ENCODE measurements at places on chromosomes 2 and 18. TPM values are rescaled to one million over a fixed set of nuclear protein-coding genes. Genes with fewer than 3 reads are reported as not detected.

Gene CABLES1
- total RNA-seq: 43.8 TPM

Gene ZNF804A
- total RNA-seq: not detected

Gene CD207
- not detected for total RNA-seq

Gene AMER3
- total RNA-seq: 0.08 TPM

Gene HAAO
- 6.8 TPM for total RNA-seq

Gene HTR2B
- 16.8 TPM for total RNA-seq

Gene NLRC4
- total RNA-seq: 0.33 TPM

Gene CDH7
- not detected for total RNA-seq

DNA sequence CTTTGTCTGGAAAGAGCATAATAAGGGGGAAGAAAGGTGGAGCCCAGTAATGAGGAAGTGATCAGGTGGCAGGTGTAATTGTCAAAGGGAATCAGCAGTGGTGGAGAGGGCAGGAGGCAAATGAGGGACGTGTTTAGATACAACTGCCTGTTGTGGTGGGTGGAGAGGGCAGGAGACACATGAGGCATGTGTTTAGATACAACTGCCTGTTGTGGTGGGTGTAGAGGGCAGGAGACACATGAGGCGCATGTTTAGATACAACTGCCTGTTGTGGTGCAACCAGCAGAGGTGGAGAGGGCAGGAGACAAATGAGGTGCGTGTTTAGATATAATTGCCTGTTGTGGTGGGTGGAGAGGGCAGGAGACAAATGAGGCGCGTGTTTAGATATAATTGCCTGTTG lies 173.1 kb downstream of the ANKRD30B start:
- no peak for DNase-seq
- H3K27me3 ChIP-seq: no peaks in the 10 kb centered on the region
- H3K4me3 ChIP-seq: no peak overlapping the region

DNA sequence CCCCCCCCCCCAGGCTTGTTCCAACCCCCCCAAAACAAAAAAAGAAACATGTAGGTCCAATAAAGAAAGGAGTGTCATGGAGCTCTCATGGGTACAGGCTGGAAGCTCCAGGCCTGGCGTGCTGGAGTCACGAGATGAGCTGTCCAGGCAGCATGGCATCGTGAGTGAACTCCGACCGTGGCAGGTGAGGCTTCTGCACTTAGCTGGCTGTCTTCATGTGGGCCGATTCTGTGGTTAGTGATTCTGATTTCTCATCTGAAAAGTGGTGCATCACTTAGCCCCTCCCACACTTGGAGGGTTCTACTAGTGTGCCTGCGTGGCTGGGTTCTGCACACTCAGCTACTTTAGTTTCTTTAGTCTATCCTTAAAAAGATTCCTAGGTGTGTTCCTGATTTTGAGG lies 126.4 kb upstream of the MGAT5 start:
- H3K36me3 ChIP-seq: no peaks in the 10 kb centered on the region
- peaks cover 47% of the 10 kb centered on the region for H3K4me1 ChIP-seq
- H3K27me3 ChIP-seq: no peaks in the 10 kb centered on the region
- no peak overlapping the region for H3K4me3 ChIP-seq

GRCh38 chr18:11946756-11947155 lies 34.6 kb upstream of the IMPA2 start:
- H3K4me3 ChIP-seq: no peak overlapping the region
- peak; percentile 34 for DNase-seq
- H3K27ac ChIP-seq: peak overlapping the region; percentile 90
- no peaks in the 10 kb centered on the region for H3K36me3 ChIP-seq
- H3K4me1 ChIP-seq: peaks cover 10% of the 10 kb centered on the region

GRCh38 chr2:40131081-40131704 lies 320.7 kb downstream of the SLC8A1 start:
- H3K4me3 ChIP-seq: no peak overlapping the region
- no peaks in the 10 kb centered on the region for H3K27me3 ChIP-seq
- no peaks in the 10 kb centered on the region for H3K36me3 ChIP-seq
- no peak overlapping the region for H3K27ac ChIP-seq

DNA sequence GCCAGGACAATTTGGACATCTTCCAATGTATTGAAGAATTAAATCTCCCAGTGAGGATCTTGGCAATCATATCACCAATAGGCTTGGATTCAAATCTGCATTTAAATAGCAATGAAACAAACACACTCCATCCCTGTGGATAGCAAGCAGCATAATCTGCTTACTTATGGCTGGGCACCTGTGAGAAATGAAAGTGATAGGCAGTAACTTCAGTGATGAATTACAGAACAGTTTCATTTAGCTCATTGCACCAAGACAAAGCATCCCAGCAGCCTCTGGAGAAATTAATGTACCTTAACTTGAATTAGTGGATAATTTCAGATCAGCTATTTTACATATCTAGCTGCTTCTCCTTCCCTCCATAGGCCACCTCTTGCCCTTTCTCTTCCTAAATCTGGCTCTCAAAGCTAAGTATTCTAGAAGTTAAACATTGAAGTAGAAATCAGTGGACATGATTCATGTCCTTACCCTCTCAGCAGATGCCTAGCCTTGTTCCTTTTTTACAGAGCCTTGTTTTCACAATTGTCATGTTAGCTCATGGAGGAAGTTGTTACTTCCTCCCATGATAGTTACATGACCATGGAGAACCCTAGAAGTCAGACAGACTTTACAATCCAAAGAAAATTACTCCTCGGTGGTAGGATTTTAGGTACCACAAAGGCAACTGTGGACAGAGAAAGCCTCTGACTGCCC lies 88.5 kb upstream of the TACR1 start:
- no peak overlapping the region for H3K4me3 ChIP-seq
- no peak for DNase-seq
- H3K4me1 ChIP-seq: no peaks in the 10 kb centered on the region

DNA sequence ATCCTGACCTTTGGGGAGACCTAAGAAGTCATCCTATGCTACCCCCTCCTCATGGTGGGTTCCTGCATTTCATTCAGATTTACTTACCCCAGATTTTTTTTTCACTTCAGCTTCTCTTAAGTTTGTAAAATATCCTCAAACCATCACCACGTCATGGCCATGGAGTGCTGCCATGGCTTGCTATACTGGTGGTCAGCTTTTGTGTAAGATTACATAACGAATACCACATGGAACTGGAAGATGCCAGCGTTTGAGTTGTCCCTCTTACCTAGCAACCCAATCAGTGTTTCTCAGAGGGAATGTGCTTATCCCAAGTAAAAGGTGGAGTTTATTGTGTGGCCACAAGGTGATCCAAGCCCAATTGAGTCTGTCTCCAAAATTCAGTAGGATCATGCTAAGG lies 148.6 kb upstream of the ALPP start:
- H3K27me3 ChIP-seq: no peaks in the 10 kb centered on the region
- H3K36me3 ChIP-seq: no peaks in the 10 kb centered on the region
- no peak overlapping the region for H3K4me3 ChIP-seq
- peaks cover 20% of the 10 kb centered on the region for H3K4me1 ChIP-seq

GRCh38 chr2:15527074-15527739 lies 33.9 kb downstream of the NBAS start:
- H3K4me3 ChIP-seq: no peak overlapping the region
- no peaks in the 10 kb centered on the region for H3K4me1 ChIP-seq
- H3K36me3 ChIP-seq: no peaks in the 10 kb centered on the region
- no peak overlapping the region for H3K27ac ChIP-seq
- H3K27me3 ChIP-seq: no peaks in the 10 kb centered on the region

GRCh38 chr2:102027036-102027980 lies 35.5 kb downstream of the IL1R2 start:
- no peaks in the 10 kb centered on the region for H3K36me3 ChIP-seq
- peak overlapping the region; percentile 72 for H3K27ac ChIP-seq
- no peak overlapping the region for H3K4me3 ChIP-seq
- no peaks in the 10 kb centered on the region for H3K27me3 ChIP-seq
- peak; percentile 22 for DNase-seq

DNA sequence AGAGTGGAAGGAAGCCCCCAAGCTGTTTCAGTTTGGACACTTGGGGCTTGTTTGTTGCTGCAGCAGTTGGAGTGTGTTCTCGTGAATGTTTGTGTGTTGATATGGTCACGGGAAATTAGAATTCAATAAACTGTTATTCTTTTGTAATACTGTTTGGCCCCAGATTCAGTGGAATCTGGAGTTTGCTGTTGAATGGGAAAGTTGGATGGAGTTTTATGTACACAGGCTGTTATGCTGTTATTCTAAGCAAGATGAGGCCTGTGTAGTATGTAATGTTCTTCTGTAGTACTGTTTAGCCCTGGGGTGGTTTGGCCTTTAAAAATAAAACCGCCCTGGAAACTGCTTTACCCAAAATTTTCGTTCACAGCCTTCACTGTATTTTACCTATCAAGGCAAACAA lies 810.4 kb upstream of the HS6ST1 start:
- no peaks in the 10 kb centered on the region for H3K27me3 ChIP-seq
- no peaks in the 10 kb centered on the region for H3K36me3 ChIP-seq
- peak overlapping the region; percentile 5 for H3K27ac ChIP-seq
- peaks cover 13% of the 10 kb centered on the region for H3K4me1 ChIP-seq
- H3K4me3 ChIP-seq: no peak overlapping the region

GRCh38 chr2:226839951-226840350 lies 4.1 kb downstream of the RHBDD1 start:
- no peak for DNase-seq
- H3K27ac ChIP-seq: no peak overlapping the region
- peaks cover 18% of the 10 kb centered on the region for H3K4me1 ChIP-seq
- no peak overlapping the region for H3K4me3 ChIP-seq

DNA sequence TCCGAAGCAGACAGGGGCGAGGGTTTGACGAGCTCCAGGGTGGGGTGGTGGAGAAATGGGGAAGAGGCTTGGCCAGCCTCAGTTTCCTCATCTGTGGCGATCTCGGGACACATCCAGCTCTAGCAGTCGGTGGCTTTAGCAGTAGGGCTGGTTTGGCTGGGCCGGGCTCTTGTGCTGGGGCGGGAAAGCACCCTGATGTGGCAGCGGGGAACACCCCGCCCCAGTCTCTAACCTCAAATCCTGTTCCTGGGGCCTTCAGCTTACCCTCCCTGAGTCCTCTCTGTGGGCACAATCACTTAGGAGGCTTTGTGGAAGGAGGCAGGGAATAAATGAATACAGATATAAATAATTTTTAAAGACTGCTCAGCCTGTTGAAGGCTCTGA lies 26.5 kb upstream of the MCFD2 start:
- peak overlapping the region; percentile 82 for H3K27ac ChIP-seq
- peak; percentile 58 for DNase-seq
- no peaks in the 10 kb centered on the region for H3K36me3 ChIP-seq
- peak overlapping the region; percentile 78 for H3K4me3 ChIP-seq
- peaks cover 40% of the 10 kb centered on the region for H3K4me1 ChIP-seq

DNA sequence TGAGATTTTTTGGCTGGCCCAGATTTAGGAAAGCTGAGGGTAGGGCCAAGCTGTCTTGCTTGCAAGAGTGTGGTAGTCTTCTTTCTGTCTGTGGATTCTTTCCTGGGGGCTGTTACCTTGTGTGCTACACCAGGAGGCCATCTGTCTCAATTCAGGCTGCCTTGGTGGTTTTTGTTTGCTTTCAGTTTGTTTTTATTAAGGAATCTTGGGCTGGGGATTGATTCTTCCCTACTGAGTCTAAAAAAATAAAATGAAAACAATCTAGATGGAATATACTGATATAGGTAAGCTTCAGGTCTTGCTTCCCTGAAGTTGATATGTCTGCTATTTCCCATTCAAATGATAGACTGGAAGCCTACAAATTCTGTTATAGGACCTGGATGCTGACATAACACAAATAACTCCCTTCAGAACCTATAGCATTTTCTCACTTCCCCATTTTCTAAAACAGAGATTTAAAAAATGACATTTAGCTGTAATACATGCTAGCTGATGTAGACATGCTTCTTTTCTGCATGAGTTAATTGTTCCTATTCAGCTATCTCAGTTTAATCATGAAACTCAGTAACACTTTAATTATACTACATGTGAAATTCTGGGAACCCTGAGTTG lies 5.3 kb downstream of the LHCGR start:
- no peak overlapping the region for H3K4me3 ChIP-seq
- H3K27ac ChIP-seq: no peak overlapping the region
- no peak for DNase-seq
- no peaks in the 10 kb centered on the region for H3K4me1 ChIP-seq
- H3K27me3 ChIP-seq: no peaks in the 10 kb centered on the region
- H3K36me3 ChIP-seq: no peaks in the 10 kb centered on the region

- no peak overlapping the region for H3K4me3 ChIP-seq
- no peak overlapping the region for H3K27ac ChIP-seq
- no peak for DNase-seq
- no peaks in the 10 kb centered on the region for H3K27me3 ChIP-seq
Observed at GRCh38 chr2:37211212-37211611, 14.9 kb downstream of the CEBPZOS start.

GRCh38 chr2:240223631-240224030 lies 83.2 kb upstream of the OTOS start:
- H3K4me1 ChIP-seq: no peaks in the 10 kb centered on the region
- H3K27me3 ChIP-seq: no peaks in the 10 kb centered on the region
- H3K27ac ChIP-seq: no peak overlapping the region
- H3K4me3 ChIP-seq: no peak overlapping the region

GRCh38 chr2:42105330-42106256 lies 57.8 kb downstream of the PKDCC start:
- H3K27ac ChIP-seq: no peak overlapping the region
- no peaks in the 10 kb centered on the region for H3K27me3 ChIP-seq
- no peak overlapping the region for H3K4me3 ChIP-seq
- H3K4me1 ChIP-seq: peaks cover 17% of the 10 kb centered on the region

DNA sequence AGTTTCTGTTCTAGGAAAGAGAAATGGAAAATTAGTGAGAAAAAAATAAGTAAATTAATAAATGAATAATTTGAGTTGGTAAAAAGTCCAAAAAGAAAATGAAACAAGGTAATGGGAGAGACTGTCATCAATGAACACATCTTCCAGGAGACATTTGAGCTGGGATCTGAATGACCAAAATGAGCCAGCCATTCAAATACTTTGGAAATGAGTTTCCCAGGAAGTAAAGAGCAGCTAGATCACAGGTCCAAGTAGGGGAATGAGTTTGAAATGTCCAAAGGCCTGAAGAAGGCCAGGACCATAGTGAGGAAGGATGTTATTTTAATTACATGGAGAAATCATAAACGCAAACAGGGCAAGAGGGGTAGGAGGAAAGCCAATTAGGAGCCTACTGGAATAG lies 6.6 kb upstream of the DNAH7 start:
- no peaks in the 10 kb centered on the region for H3K27me3 ChIP-seq
- H3K36me3 ChIP-seq: no peaks in the 10 kb centered on the region
- H3K4me3 ChIP-seq: no peak overlapping the region
- peaks cover 7% of the 10 kb centered on the region for H3K4me1 ChIP-seq
- no peak for DNase-seq

DNA sequence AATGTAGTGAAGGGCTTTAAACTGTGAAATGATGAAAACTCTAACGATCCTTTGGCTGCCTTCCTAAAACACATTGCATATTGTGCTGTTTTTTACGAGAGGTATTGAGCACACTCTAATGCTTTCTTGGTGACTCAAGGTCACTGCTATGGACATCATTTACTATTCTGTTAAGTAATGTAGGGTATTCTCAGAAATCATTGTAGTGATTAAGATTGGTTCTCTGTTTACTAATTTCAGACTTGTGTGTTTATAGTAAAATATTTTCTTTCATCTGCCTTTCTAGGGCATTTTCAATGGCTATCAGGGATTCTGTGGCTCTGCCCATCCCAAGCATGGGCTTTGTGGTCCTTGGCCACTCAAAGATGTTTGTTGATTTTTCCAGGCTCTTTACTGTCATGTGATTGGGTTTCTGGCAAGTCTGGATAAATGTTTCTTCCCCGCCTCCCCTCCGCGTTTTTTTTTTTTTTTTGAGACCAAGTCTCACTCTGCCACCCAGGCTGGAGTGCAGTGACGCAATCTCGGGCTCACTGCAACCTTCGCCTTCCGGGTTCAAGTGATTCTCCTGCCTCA lies 29.3 kb downstream of the UBE2F start:
- H3K4me3 ChIP-seq: no peak overlapping the region
- peak; percentile 83 for DNase-seq
- no peaks in the 10 kb centered on the region for H3K27me3 ChIP-seq
- H3K4me1 ChIP-seq: peaks cover 62% of the 10 kb centered on the region
- no peaks in the 10 kb centered on the region for H3K36me3 ChIP-seq

GRCh38 chr2:105836840-105837692 lies 92.4 kb downstream of the NCK2 start:
- no peak overlapping the region for H3K27ac ChIP-seq
- no peaks in the 10 kb centered on the region for H3K36me3 ChIP-seq
